PC-3 (cell line): ENCODE measurements at places on chromosomes 1 and 21. TPM values are rescaled to one million over a fixed set of nuclear protein-coding genes. Genes with fewer than 3 reads are reported as not detected.

The CD244 gene
- total RNA-seq = not detected in 2 replicates

- no peak for DNase-seq
Measured at GRCh38 chr21:15400905-15401304, 328.9 kb upstream of the USP25 start.

DNA sequence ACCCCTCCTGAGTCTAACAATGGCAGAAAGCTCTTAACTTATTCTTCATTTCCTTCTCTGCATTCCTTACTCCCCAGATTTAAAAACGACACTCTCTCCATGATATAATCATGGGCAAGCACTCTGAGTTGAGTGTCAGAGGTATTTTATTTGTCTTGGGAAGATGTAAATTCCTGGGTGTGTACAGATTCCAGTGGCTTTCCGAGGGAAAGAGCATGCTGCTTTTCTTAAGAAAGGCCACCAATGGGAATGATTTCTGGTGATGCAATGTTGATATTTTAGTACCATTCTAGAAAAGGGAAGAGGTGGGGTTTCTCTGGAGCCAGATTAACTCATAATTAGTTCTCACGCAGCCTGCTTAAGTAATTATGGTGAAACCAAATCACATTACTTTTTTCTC lies 47.8 kb upstream of the BTG3 start:
- DNase-seq = peak; percentile 44

DNA sequence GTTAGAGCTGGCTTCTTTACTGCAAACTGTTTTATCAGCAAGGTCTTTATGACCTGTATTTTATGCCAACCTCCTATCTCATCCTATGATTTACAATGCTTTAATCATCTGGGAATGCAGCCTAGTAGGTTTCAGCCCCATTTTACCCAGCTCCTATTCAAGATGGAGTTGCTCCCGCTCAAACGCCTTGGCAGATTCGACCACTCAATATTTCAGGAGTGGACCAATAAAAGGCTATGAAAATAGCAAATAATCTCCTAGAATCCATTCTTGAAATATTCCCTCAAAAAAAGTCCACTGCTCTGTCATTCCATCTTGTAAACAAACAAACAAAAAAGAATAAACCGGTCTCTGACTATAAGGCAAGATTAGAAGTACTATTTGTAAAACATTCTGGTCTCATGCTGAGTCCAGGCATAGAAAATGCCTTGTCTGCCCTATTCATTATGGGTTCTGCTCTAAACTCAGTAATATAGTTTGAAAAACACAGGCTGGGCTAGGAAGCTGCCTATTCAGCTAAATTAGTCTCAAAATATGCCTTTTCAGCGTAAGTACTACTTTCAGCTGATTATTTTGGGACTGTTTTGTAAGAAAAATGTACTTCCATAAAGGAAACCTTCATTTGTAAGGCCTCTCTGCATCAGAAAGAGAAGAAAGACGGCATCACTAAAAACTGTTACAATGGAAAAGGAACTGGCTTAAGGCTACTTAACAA lies 53.0 kb downstream of the TBX19 start:
- DNase-seq = no peak

- DNase-seq = no peak
Measured at GRCh38 chr1:59680044-59680443, 134.7 kb upstream of the HOOK1 start.

The CHRM3 gene
- 1.2 and 3.5 TPM in 2 replicates for total RNA-seq

- DNase-seq = no peak
Measured at GRCh38 chr1:167456926-167457325, 61.4 kb downstream of the CD247 start.

DNA sequence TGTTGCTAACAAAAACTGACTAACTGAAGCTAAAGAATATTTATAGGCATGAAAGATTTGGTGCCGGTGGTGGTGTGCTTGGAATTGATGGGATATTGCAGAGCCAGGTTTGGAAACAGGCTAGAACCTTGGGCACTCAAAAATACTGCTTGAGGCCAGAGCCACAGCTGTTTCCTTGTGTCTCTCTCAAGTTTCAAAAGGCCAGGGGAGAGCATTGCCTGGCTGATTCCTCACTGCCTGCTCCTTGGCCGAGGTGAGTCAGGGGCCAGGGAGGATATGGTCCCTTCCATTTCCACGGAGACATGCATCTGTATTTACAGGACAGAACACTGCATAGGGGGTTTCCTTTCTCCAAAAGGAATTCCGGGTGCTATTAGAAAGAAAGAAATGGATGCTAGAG lies 36.1 kb upstream of the IVNS1ABP start:
- no peak for DNase-seq
